ENCODE measurements at places on chromosomes 16 and 17.

GRCh38 chr16:88072571-88073001, 121.4 kb downstream of the BANP start:
- DNase-seq = no peak

GRCh38 chr17:32102646-32103186, 39.6 kb upstream of the RHOT1 start:
- DNase-seq = no peak

GRCh38 chr17:81471818-81472456, 40.7 kb downstream of the ACTG1 start:
- no peak for DNase-seq

- DNase-seq = no peak
Measured at GRCh38 chr16:51474414-51475091, 323.5 kb upstream of the SALL1 start.

GRCh38 chr17:13727441-13728171, 125.9 kb upstream of the HS3ST3A1 start:
- DNase-seq = no peak

GRCh38 chr16:8278031-8278580, 312.2 kb downstream of the TMEM114 start:
- no peak for DNase-seq

DNA sequence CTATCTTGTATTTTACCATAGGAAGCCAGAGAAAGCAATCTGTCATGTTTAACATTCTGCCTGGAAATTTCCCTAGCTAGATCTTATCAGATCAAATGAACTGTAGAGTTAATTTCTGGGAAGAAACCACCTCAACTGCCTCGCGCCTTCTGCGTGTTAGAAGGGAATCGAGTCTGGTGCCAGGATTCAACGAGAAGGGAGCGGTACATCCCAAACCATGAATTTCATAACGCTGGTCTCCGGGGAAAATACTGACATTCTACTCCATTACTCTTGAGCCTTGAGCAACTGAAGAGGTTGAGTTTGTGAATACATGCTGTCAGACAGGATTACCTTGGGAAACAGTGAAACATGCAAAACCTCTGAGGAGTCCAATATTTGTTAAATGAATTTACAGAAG, 35.2 kb downstream of the MPHOSPH6 start:
- DNase-seq = no peak
